Fibroblast of gingiva (primary cell): ENCODE measurements at places on chromosomes 16 and 17.

DNA sequence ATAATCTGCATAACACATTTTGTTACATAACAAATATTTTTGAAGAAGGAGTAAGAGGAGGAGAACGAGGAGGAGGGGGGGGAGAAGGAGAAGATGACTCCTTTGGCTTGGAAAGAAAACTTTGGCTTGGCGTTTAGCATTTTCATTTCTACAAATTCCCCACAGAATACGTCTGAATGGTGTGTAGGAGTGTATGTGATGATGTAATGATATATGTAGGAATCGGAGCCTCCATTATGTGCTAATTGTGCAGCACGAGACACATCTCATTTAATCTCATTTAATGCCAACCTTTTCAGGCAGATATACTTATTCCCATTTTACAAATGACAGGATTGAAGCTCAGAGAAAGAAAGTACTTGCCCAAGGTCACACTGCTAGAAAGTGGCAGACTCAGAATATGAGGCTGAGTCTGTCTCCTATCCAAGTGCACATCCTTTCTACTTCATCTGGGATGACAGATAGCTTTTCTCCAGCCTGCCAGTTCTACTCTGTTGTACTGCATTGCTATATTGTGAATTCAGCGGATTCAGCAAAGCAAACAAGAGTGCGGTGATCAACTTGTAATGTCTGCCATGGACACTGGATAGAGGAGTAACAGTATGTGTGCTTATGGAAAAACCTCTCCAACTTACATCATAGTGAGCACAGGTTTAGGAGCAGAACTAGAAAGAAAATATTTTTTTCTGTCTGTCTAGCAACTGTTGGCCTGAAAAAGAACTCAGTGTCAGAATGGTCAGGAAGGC lies 10.4 kb upstream of the SLC47A2 start:
- DNase-seq = peak; percentile 25

DNA sequence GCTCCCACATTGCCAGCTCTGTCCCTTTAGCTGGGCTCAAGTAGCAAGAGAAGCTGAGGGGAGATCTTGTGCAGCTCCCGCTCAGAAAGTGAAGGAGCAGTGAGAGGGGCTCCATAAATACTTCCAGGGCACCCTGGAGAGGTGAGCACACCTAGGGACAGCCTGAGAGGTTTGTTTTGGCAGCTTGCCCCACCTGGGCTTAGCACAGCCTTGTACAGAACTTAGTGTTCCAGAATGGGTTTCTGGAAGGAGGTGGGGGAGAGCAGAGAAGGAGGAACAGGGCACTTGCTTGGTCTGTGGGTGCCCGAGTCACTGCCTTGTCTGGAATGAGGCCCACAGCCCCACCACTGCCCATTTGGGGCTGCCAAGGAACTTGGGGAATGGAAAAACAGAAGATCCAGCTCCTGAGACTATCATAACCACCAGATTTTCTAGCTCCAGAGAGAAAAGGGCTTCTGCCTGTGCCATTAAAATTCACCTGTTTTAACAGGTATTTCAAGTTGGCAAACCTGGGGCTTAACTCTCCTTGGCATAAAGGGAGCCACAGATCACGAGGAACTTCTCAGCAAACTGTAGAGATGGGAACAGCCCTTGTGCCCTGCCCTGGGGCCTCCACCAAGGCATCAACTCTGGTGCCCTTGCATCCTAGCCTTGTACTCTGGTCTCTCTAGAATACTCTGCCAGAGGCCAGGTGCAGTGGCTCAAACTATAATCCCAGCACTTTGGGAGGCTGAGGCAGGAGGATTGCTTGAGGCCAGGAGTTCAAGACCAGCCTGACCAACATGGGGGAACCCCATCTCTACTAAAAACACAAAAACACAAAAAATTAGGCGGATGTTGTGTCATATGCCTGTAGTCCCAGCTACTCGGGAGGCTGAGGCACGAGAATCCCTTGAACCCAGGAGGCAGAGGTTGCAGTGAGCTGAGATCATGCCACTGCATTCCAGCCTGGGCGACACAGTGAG lies 1.9 kb downstream of the PRR15L start:
- DNase-seq = no peak

- DNase-seq = no peak
These were observed 404.9 kb upstream of the TNRC6C start for GRCh38 chr17:77553459-77554066.

GRCh38 chr16:62969711-62970318 lies 933.6 kb upstream of the CDH8 start:
- no peak for DNase-seq

DNA sequence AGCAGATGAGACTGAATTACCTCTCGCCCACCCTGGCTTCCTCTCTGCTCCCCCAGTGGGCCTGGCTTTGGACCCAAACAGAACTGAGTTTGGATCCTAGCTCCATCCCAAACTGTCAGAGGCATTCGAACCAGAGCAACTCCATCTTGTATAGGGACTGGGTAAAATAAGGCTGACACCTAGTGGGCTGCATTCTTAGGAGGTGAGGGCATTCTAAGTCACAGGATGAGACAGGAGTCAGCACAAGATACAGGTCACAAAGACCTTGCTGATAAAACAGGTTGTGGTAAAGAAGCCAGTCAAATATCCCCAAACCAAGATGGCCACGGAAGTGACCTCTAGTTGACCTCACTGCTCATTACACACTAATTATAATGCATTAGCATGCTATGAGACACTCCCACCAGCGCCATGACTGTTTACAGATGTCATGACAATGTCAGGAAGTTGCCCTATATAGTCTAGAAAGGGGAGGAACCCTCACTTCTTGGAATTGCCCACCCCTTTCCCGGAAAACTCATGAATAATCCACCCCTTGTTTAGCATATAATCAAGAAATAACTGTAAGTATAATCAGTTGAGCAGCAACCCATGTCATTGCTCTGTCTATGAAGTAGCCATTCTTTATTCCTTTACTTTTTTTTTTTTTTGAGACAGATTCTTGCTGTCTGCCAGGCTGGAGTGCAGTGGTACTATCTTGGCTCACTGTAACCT lies 44.4 kb downstream of the LYRM1 start:
- DNase-seq = no peak

GRCh38 chr16:53052519-53053501 lies at the start of gene CHD9NB:
CHD9NB (minus strand) TSS chr16:53052897; CDS start chr16:53044158, 8,739 bp downstream.
- DNase-seq = peak; percentile 93

DNA sequence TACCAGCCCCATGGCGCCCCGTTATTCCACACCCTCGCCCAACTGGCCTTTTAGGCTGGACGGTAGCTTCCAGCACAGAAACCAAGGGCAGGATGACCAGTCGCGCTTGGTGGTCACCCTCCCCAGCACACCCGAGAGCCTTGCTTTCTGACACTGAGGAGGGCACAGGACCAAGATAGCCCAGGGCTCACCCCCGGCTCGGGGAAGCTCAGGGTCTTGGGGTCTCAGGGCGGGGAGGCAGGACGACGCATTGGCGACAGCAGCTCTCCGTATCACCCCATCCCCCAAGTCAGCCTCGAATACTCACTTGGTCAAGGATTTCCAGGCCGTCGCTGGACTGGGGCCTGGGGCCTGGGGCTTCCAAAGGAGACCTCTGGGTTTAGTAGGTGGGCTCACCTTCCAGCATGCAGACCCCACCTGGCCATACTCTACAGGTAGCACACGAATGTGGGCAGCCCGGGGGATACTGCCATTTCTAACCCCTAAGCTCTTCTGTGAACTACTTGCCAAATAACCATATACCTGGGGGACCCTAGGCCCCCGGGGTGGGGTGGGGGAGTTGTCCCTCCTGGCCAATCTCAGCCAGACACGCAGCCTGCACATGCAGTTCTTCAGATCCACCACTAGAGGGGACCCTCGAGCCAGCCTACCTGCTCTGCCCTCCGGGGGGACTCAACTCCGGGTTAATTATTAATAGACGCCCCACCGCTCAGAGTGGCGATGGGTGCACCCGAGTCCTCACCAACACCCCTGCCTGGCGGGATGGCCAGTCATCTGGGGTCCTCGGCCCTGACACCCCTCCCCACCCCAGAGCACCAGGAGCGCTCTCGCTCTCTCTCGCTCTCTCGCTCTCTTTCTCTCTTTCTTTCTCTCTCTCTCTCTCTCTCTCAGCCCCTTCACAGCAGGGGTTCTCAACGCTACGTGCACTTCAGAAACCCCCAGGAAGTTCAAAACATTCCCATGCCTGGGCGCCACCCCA lies 30.0 kb downstream of the TBC1D16 start:
- DNase-seq = peak; percentile 25

DNA sequence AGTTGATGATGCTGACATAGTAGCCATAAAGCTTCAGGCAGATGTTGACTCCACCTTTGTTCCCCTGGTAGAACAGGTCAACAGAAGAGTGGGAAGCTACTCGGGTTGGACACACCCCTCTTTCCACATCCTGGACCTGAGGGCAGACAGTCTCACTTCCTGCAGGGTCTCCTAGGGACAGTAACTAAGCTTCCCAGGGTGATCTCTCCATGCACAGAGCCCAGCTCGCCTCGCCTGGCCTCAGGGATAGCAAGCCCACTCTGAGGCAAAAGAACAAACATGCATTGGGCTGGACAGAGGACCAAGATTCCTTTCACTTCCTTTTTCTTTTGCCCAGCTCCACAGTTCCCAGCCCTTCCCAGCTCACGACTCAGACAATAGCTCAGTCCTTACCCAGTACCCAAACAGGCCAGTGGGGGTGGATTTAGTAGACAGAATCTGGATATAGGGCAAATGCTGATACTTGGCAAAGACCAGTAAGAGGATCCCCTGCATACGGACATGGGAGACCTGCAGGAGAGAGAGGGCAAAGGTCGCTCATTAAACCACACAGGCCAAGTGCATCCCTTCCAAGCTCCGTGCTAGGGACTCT lies 7.0 kb downstream of the INPP5K start:
- DNase-seq = no peak

DNA sequence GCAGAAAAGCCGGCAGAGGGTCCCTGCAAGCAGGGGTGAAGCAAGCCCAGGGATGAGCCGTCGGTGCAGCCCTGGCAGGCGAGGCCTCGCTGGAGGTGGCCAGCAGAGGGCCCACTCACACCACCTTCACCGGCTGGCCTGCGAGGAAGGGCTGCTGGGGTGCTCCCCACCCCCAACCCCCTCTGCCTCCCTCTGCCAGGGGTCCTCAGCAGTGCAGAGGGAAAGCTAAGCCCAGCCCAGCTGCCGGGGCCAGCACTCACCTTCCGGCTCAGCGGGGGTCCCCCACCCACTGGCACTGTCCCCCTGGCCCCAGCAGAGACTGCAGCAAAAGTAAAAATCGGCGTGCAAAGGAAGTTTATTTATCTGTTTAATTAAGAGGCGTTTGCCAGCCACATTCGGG lies 113.4 kb downstream of the ENGASE start:
- DNase-seq = no peak

- DNase-seq = peak; percentile 51
These were observed 31.6 kb downstream of the PHKB start for GRCh38 chr16:47492428-47493377.

DNA sequence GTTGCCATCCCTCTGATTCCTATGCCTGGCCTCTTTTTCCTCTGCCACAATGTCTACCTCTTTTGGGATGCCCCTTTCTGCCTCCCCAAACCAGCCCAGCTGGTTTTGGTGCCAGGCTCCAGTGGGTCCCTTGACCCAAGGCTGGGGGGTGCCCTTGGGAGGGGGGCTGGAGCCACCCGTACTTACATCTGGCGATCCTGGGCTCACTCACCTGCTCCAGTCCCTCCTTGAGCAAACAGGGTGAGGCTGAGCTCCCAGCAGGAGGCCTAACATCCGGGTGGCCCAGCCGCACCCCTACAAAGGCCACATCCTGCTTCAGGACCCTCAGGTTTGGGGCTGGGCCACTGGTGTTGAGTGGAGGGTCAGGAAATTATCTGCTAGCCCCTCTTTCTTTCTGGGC lies 1.2 kb downstream of the ERN2 start:
- DNase-seq = no peak

DNA sequence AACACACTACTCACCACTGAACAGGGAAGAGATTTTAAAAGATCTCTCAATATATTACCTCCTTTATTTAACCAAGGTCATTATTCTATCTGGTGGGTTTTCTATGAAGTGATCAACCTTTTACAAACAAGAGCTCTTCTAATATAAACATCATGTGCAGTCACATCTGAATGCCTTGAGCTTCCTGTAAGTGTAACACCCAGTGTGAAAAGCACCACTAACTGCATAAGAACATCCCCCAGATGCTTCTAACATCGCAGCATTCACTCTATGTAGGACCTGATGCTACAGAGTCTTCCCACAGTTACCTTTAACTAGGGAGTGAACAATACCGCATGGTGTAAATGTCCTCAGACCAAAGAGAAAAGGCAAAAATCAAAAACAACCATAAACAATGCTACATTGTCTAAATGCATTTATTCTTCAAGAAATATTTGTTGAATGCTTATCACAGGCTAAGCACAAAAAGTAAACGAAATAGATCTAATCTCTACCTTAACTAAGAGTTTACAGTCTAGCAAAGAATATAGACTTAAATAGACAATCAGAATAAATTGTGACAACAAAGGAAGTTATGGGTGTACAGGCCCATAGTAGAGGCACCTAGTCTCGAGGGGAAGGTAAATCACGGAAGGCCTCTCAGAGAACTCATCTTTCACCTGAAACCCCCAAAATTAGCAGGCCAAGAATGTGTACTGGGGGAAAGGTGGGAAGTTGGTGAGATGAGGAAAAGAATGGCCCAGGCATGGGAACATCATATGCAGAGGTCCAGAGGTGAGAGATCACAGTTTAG lies 16.2 kb downstream of the SKAP1 start:
- DNase-seq = no peak

DNA sequence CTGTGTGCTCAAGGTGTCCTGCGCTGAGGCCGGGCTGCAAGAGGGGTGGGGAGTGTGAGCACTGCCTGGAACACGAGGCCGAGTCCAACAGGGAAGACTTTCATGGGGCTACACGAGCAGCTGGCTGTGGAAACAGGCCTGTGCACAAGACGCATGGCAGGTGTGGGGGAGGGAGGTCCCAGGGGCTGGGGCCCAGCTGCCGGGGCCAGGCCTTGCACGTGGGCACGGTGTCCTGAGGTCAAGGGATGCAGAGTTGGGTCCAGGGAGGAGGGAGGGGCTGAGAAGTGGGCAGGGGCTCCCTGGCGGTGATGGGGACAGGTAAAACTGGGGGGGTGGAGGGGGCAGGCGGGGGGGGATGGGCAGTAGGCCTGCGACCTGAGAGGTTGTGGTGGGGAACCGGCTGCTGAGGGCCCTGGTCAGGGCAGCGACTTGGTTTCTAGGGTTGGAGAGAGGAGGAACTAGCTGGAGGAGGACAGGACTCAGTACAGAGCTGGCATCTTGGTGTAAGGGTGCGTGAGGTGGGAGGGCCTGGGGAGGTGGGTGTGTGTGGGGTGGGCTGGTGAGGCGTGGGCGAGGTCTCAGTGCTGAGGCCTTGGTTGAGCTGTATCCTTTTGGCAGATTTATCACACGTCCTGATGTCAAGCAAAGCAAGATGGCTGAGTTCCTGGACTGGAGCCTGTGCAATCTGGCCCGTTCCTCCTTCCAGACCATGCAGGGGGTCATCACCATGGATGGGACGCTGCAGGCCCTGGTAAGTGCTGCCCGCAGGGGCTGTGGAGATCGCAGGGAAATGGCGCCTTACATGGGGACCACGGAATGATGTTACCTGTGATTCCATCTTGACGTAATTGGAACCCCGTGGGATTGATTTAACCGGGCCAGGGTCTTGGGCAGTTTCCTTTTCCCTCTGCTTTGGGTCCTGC lies 29.4 kb downstream of the TBCD start:
- DNase-seq = no peak

DNA sequence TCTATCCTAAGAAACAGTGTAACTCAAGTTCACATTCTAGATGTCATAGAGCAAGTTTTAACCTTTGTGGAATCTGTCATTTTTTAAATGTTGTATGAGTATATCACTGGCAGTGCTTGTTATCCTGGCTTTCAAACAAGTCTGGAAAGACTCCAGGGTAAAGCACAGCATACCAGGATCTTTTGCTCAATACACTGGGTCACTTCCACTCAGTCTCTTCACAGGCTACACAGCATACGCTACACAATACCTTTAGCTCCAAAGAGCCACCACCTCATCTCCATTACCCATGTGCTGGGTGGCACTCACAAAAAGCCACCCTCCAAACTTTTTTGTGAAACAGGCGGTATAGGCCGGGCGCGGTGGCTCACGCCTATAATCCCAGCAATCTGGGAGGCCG lies 69.5 kb downstream of the PARN start:
- peak; percentile 39 for DNase-seq
